ENCODE measurements at places on chromosomes 7 and 10.

- DNase-seq = no peak
Observed at GRCh38 chr10:9294865-9295264, 1240.4 kb downstream of the GATA3 start.

DNA sequence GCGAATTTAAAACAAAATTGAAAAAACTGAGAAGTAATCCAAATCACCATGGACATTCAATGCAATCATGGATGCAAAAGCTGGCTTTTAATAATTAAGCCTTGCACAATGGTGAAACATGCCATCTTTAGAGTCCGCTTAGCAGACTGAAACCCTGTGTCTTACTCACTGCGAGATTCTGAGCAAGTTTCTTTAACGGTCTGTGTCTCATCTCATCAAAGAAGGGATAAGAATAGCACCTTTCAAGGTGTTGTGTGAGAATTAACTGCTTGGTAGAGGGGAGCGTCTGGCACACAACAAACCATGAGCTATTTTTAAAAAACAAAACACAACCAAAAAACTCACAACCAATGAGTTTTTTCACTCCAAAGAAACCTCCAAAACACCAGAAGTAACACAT is 21.4 kb downstream of the ACBD7 start:
- no peak for DNase-seq

DNA sequence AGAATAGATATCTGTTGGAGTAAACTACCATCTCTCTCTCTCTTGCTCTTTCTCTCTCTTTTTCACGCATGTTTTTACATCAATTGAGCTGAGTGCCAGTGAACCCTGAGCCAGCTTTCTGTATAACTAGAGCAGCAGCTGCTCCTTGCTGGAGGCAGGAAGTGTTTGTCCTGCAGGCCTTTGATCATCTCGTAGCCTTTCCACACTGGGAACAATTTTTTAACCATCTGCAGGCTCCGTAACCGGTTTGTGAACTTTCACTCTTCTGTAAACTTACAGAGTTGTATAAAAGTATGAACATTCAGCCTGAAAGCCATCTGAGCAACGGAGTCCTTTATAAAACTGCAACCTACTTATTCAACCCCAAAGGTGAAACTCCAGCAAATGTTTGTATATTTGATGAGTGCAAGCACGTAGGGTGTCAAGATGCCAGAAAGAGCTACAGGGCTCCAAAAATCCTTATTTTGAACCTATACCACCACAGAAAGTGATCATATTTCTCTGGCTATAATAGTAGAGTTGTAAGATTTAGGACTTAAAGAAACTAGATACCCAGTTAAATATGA is 162.8 kb upstream of the NFE2L3 start:
- DNase-seq = no peak

- no peak for DNase-seq
Observed at GRCh38 chr10:58488921-58489320, 23.8 kb upstream of the BICC1 start.

DNA sequence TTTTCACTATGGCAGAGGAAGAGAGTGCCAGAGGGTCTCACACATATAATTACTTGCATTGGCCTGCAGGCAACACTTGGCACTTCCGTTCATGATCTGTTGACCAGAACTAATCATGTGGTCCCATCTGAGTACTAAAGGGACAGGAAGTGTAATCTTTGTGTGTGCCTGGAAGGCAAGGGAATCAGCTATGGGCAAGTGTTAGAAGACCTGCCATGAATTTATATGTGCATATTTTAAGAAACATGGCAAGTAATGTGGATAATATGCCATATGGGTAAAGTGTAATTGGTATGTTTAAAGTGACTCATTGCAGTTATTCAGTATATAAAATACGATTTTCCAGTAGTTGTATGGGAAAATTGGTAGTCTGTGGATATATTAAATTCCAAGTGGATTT is 46.1 kb downstream of the CCSER2 start:
- DNase-seq = no peak

- no peak for DNase-seq
Observed at GRCh38 chr7:21656796-21657195, 114.0 kb downstream of the DNAH11 start.
